ENCODE measurements at places on chromosomes 1 and 21.
A peak's percentile ranks its signal among the peaks of the same experiment; 100 is the strongest.

DNA sequence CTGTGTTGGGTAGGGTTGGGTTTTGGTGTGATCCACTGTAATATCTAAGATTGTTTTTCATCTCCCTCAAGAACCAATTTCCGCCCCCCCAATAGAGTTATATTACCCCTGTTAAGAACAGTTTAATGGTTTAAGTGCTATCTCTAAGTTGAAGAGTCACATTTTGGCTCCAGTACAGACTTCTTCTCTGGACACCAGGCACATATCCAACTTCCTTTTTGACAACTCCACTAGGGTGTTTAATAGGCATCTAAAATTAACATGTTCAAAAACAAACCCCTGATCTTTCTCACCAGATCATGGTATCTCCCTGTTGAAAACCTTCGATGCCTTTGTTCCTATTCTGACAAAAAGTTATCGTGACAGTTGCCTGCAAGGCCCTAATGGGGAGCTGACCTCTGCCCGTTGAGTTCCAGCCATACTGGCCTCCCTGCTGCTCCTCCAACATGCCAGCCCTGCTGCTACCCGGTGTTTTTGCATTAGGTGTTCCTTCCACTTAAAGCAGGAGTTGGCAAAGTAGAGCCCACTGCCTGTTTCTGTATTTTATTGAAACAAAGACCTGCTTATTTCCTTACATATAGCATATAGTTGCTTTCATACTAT is 18.6 kb downstream of the USP24 start:
- no peak for DNase-seq

GRCh38 chr1:214377886-214378285 is 96.9 kb downstream of the SMYD2 start:
- no peak for DNase-seq

DNA sequence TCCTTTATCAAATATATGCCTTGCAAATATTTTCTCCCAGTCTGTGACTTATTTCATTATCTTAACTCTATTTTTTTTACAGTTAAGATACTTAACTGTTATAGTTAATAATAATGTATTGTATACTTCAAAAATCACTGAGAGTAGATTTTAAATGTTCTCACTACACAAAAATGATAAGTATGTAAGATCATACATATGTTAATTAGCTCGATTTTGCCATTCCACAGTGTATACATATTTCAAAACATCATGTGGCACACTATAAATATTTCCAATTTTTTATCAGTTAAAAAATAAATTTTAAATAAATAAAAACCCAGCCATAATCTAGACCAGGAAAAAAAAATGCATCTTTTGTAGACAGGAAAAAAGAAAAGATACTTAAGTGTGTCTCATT is 27.2 kb downstream of the CTTNBP2NL start:
- no peak for DNase-seq

DNA sequence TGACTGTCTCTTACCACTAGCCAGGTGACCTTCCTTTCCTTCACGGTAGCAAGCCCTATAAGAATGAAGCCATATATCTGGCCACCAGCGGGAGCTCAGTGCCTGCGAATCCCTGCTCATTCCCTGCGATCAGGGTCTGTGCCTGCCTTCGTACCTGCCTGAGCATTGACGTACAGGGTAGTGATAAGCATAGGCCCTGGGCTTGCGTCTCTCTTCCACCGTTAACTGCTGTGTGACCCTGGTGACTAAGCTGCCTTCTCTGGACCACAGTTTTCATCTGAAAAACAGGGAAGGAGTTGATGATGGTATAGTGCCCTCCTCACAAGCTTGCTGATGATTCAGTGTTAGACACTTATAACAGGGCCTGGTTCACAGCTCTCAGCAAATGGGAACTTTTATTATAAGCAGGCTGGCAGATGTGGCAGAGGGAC is 4.1 kb downstream of the ZC3H12A start:
- peak; percentile 57 for DNase-seq

DNA sequence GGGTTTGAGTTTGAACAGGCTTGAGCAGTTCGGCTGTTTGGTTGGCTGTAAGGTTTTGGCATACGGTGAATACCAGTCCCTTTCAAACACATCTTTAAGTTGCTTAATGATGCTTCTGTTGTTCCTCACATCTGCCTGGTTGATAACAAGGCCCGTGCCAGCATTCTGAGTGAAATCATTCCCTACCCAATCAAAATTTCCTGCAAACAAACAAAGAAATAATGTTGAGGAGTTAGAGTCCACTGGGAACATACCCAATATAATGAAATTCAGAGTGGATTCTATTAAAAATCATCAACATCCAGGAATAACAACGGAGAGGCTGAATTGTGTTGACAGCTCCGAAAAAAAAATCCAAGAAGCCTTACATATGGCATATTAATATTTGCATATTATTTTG is 91.0 kb upstream of the MAP1LC3C start:
- DNase-seq = no peak

DNA sequence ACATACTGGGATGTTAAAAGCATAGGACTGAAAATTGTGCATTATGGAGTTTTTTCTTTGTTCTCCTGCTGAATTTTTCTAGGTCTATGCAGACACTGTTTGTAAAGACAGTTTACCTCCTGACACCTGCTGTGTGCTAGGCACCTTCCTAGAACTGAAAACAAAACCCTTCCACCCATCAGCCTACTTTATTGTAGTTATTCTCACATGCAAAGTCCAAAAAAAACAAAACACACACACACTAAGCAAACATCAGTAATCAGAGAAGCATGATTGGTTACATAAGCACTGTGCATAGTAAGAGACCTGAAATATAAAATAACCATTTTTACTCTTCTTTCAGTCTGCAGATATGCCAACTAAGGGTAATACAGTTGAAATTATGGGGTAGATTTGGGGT is 195.1 kb downstream of the CRB1 start:
- no peak for DNase-seq

GRCh38 chr1:115237507-115237906 is 100.5 kb downstream of the NGF start:
- DNase-seq = no peak

DNA sequence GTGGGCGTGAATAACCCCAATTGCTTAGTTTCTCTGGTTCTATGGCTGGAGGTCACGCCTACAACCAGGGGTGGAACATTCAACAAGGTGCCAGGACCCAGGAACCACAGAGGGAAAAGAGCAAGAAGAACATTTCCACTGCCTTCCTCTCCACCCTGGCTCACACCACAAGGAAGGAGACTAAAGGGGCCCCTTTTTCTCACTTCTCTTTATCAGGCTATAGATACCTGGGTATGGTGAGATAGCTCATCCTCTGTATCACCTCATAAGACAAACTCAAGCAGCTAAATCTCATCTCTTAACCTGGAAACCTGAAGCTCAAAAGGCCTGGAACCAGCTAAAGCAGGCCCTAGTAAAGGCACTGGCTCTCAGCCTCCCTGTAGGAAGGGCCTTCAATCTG is 438.8 kb upstream of the OLFM3 start:
- DNase-seq = no peak

- DNase-seq = no peak
Measured at GRCh38 chr1:214349781-214350180, 68.8 kb downstream of the SMYD2 start.

DNA sequence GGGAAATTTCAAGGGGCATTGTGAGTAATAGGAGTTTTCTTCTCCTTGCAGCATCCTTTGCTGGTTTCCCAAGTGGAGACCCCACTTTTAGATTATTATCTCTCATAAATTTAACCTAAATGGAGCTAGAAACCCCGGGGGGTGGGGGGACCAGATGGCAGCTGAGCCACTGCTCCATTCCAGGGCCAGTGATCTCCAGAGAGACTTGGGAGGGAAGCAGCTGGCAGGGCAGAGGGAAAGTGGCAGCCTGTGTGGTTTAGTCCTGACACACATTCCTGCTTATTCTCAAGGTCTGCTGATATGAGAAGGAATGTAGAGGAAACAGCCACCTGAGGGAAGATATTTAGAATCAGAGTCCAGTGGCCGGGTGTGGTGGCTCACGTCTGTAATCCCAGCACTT is 16.3 kb downstream of the PCP4L1 start:
- no peak for DNase-seq

- DNase-seq = no peak
Measured at GRCh38 chr1:3658231-3658615, 5.9 kb downstream of the TP73 start.

GRCh38 chr1:85862456-85862855 is 154.2 kb upstream of the ZNHIT6 start:
- DNase-seq = no peak

DNA sequence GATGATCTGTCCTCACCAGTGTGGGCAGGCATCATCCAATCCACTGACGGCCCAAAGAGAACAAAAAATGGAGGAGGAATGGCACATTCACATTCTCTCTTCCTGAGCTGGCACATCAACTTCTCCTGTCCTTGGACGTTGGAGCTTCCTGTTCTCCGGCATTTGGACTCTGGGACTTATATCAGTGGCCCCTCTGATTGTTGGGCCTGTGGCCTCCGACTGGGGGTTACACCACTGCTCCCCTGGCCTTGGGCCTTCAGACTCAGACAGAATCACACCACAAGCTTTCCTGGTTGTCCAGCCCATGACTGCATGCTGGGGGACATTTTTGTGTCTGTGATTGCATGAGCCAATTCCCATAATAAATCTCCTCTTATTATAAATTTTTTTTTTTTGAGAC is 20.1 kb downstream of the IFNLR1 start:
- DNase-seq = no peak

GRCh38 chr1:99600782-99601181 is 45.1 kb upstream of the PALMD start:
- DNase-seq = no peak

GRCh38 chr21:39003982-39004633 is 179.1 kb downstream of the PSMG1 start:
- no peak for DNase-seq

DNA sequence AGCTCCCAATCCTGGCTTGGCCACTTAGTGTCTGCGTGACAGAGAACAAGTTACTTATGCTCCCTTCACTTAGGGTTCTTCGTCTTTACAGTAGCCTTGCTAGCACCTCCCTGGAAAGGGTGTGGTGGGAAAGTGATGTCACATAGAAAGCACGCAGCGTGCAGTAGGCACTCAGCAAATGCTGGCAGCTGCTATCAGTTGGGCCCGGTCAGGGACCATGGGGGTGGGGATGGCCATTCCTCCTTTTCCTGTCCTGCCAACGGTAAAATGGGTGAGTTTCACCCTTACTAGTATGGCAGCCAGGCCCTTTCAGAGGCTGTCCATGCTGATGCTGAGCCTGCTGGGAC is 6.2 kb upstream of the KCNA10 start:
- DNase-seq = no peak

DNA sequence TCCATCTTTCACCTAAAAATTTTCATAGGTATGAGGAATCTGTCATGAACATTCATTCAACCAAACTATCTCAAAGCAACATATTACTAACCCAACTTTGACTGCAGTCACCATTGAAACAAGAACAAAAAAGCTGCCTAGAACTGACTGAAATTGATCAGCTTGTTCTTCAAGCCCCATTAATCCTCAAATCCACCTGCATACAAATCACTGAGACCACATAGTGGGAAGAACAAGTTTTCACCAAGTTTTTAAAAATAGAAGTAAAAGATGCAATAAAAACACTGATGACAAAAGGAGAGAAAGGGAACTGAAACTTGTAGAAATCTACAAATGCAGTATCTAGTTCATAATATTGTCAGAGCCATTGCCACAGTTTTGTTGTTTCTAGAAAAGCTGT is 6.1 kb downstream of the SORT1 start:
- no peak for DNase-seq

GRCh38 chr1:25668931-25669573 is 52.5 kb downstream of the MAN1C1 start:
- DNase-seq = no peak

DNA sequence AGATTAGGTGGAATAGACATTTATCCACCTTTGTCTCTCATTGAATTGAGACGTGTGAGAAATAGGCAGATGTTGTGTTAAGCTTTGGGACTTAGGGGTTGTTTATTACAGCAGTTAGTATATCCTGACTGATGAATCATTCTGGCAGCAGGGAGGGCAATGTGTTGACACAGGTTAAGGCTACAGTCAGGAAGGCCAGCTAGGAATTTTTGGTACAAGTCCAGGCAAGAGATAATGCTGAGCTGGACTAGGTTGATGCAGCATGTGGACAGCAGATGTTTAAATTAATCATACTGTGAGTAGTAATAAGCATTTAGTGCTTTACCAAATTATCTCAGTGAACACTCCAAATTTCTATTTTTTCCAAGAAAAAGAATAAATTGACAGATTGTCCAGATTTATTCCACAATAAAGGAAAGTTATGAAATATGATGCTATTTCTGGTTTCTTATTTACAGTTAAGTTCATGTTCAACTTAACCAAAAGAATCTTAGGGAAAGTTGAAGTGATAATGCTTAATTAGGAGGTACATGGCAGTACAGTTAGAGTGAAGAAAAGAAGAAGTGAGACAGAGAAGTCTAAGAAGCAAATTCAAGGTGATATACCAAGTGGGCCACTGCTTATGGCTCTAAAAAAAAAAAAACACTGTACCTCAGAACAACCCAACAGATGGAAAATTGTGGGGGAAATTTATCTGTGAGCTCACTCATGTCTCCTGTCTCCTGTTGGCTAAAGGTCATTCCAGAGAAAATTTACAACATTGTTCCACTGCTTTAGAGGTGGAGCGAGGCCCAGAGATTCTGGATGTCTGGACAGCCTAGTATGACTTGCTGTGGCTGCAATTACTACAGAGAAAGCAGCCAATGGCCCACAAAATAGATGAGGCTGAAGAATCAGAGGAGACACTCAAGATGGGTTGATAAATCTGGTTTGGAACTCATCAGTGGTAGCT is 102.7 kb upstream of the C21orf91 start:
- DNase-seq = no peak

- DNase-seq = no peak
Measured at GRCh38 chr1:192118881-192119405, 39.3 kb upstream of the RGS18 start.

All from activated T-cell treated with anti-CD3 and anti-CD28 coated beads for 24 hours (primary cell).